ENCODE measurements at places on chromosomes 12 and 14.
A peak's percentile ranks its signal among the peaks of the same experiment; 100 is the strongest.

DNA sequence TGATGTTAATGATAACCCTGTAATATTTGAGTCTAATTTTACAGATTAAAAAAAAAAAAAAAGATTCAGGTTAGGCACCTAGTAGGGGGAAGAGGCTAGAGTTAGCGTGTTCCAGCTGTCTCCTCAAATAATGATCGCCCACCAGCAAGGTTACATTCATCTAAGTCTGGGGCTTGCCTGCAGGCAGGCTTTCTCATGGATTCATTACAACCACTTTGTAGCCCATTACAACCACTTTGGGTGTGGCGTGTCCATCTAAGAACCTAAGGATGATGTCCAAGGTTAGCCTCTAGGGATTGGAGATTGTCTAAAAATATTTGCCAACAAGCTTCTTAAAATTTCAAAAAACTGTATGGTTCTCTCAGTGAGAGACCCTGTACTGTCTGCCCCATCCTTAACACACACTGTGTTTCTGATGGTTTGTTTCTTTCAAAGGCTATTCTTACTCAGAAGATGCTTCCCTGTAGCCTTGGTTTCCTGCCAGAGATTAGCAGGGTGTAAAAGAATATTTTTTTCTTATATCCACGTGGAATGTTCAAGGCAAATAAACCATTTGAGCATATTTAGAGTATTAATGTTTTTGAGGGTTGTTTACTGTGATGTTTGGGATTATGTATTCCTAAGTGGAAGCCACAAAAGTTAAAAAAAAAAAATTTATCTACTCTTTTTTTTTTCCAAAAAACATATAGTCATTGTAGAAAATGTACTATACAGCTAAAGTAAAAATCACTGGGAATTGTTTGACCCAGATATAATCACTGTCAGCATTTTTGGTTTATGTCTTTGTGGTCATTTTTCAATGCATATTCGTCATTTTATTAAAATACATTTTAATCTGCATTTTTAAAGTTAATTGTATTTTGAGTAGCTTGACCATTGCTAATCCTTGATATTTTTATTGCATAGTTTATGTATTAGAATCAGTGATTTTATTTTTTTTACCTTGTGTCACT lies 1.7 kb downstream of the DYNC1H1 start:
- peak overlapping the region; percentile 93 for H3K27ac ChIP-seq
- H3K4me1 ChIP-seq, result peaks cover 25% of the 10 kb centered on the region
- DNase-seq, result peak; percentile 48
- peaks cover 11% of the 10 kb centered on the region for H3K36me3 ChIP-seq

- H3K4me3 ChIP-seq, result no peak overlapping the region
- peaks cover 36% of the 10 kb centered on the region for H3K36me3 ChIP-seq
- peak; percentile 89 for DNase-seq
- no peaks in the 10 kb centered on the region for H3K27me3 ChIP-seq
Observed at GRCh38 chr12:109462868-109463692, 14.0 kb downstream of the KCTD10 start.

- no peak overlapping the region for H3K27ac ChIP-seq
- H3K36me3 ChIP-seq, result no peaks in the 10 kb centered on the region
- peak; percentile 30 for DNase-seq
- no peak overlapping the region for H3K4me3 ChIP-seq
- no peaks in the 10 kb centered on the region for H3K4me1 ChIP-seq
- H3K27me3 ChIP-seq, result no peaks in the 10 kb centered on the region
Observed at GRCh38 chr12:24695657-24696329, 253.1 kb downstream of the BCAT1 start.

- H3K36me3 ChIP-seq, result no peaks in the 10 kb centered on the region
- no peaks in the 10 kb centered on the region for H3K27me3 ChIP-seq
- H3K4me1 ChIP-seq, result no peaks in the 10 kb centered on the region
- no peak overlapping the region for H3K4me3 ChIP-seq
Observed at GRCh38 chr12:92185052-92185451, 39.4 kb upstream of the BTG1 start.

Data from muscle of leg (tissue), 16 donors.